ENCODE measurements at places on chromosomes 7 and 10.

- no peak for DNase-seq
Observed at GRCh38 chr10:89421018-89421476, 6.7 kb downstream of the IFIT5 start.

DNA sequence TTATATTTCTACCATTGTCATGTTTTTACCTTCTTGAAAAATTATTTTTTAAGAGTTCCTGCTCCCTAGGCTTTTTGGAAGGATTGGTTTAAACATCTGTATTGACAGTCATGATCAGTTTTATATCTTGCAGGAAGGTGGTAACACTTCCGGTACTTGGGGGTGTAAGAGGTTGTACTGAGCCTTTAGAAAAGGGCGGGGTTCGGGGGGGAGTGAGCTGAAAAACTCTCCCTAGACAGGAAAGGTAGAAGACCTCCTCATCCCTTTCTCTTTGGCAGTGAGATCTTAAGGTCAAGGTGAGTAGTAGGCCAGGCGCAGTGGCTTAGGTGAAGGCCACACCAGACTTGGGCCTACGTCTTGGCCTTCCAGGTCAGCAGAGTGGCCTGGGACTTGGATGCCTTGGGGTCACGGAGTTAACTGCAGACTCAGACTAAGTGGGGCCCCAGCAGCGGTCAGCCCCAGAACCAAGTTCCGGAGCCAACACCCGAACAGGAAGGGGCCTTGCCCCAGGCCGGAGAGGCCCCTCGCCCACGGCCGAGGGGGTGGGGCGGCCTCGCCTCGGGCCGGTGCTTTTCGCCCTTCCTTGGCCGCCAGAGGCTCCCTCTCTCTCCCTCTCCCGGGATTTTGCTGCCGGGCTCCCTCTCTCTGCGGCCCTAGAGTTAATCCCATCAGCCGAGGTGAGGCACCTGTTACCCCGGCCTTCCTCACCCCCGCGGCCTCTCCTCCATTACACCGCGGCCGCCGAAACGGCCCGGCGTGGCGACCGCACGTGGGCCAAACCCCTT is at the start of gene PPP1R9A:
Gene PPP1R9A (plus strand): TSS at position 569 of the 785 bp plus-strand sequence. CDS start 2,520 bp downstream, outside the sequence.
- DNase-seq: no peak

GRCh38 chr10:34813626-34814222 is 1.4 kb downstream of the PARD3 start:
- DNase-seq: no peak

DNA sequence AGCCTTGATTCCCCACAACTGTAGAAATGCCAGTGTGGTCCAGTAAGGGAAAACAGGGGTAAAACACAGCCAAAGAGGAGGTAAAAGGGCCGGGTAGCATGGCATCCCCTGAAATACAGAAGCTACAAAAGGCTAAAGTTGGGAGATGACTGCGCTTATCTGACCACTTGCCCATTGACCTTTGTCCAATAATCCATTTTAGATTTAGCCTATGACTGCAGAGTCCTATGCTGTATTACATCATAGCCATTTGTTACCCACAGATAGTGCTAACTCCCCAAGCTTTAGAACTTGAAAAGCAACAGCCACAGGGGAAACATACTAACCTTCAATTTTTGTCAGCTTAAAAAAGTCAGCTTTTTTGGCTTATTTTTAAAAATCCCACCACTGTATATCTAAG is 26.2 kb downstream of the MTPN start:
- no peak for DNase-seq

- DNase-seq: no peak
Observed at GRCh38 chr10:8311526-8312070, 257.1 kb downstream of the GATA3 start.

- DNase-seq: no peak
Observed at GRCh38 chr10:10725196-10725595, 292.5 kb upstream of the CELF2 start.

GRCh38 chr10:70683601-70683934 is 11.3 kb downstream of the ADAMTS14 start:
- no peak for DNase-seq
